Heart left ventricle (tissue), 16 donors: ENCODE measurements at places on chromosomes 11 and 22. TPM values are rescaled to one million over a fixed set of nuclear protein-coding genes. Genes with fewer than 3 reads are reported as not detected.

DNA sequence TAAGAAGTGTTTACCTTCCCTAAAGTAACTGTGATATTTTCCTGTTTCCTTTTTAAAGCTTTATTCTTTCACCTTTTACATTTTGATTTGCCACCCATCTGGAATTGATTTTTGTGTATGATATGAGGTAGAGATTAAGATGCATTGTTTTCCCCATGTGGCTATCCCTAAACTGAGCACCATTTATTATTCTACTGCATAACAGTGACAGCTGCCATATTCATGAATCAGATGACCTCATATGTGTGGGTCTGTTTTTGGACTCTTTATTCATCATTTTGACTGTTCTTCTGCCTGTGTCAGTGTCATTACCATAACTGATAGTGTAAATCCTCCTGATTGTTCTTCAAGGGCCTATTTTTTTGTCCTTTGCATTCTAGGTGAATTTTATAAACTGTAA is 50.8 kb downstream of the HIPK3 start:
- no peaks in the 10 kb centered on the region for H3K27me3 ChIP-seq
- H3K4me3 ChIP-seq, result no peak overlapping the region
- no peak for DNase-seq
- H3K27ac ChIP-seq, result no peak overlapping the region

- peaks cover 11% of the 10 kb centered on the region for H3K4me1 ChIP-seq
- H3K36me3 ChIP-seq, result no peaks in the 10 kb centered on the region
- H3K4me3 ChIP-seq, result peak overlapping the region; percentile 51
- no peak overlapping the region for H3K27ac ChIP-seq
These were observed 19.3 kb upstream of the BDNF start for GRCh38 chr11:27719546-27719925.

DNA sequence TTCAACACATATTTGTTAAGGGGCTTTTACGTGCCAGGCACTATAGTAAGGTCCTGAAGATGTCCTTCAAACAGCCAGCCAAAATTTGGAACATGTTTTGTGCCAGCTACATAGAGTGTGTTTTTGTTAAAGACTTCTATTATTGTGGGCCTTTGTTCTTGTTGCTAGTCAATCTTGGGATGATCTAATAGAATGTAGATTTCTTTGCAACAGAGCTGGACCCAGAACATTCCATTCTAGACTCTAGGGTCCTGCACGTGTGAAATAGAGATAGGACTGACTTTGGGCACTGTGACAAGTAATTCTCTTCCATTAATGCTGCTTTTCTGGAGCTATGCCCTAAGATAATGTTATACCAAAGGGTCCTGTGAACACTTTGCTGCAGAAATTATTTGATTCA is 16.9 kb upstream of the IPO7 start:
- no peaks in the 10 kb centered on the region for H3K36me3 ChIP-seq
- peaks cover 14% of the 10 kb centered on the region for H3K4me1 ChIP-seq
- H3K27me3 ChIP-seq, result no peaks in the 10 kb centered on the region
- H3K27ac ChIP-seq, result no peak overlapping the region

The HOATZ gene
- not detected for total RNA-seq

- H3K27me3 ChIP-seq, result no peaks in the 10 kb centered on the region
- H3K4me1 ChIP-seq, result no peaks in the 10 kb centered on the region
- no peak for DNase-seq
- H3K36me3 ChIP-seq, result no peaks in the 10 kb centered on the region
- no peak overlapping the region for H3K27ac ChIP-seq
These were observed 226.7 kb downstream of the BRD1 start for GRCh38 chr22:49600891-49601431.

DNA sequence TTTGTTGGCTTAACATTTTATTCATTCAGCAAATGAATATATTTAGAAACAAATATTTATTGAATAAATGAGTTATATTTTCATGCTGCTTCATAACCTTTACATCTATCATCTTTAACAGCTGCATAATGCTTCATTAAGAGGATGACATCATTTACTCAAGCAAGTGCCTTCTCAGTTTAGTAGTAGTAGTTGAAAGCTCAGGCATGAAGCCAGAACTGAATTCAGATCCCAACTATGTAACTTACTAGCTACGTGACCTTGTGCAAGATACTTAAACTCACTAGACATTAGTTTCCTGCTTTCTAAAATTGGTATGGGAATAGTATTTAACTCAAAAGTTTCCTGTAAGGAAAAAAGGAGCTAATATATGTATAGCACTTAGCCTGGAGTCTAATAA is 90.3 kb downstream of the TMPRSS5 start:
- no peaks in the 10 kb centered on the region for H3K27me3 ChIP-seq
- no peaks in the 10 kb centered on the region for H3K4me1 ChIP-seq
- H3K4me3 ChIP-seq, result no peak overlapping the region

DNA sequence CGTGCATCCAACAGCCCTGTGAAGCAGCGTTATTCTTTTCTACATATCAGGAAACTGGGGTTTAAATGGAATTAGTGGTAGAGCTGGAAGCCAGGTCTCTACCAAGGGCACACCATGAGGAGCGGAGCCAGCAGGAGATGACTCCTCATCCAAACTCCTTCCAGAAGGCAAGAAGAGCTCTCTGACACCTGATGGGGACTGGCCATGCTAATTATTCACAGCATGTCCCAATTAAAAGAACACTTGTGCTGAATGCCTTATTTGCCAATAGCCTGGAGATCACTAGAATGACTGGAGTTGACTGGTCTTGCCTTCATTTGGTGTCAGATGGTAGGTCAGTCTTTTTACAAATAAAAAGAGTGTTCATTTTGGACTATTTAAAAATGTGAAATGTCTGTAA is 32.9 kb upstream of the SLN start:
- no peaks in the 10 kb centered on the region for H3K4me1 ChIP-seq
- H3K27me3 ChIP-seq, result no peaks in the 10 kb centered on the region
- no peak for DNase-seq
- no peak overlapping the region for H3K4me3 ChIP-seq
- H3K36me3 ChIP-seq, result no peaks in the 10 kb centered on the region

The ACTN3 gene
- total RNA-seq, result not detected

DNA sequence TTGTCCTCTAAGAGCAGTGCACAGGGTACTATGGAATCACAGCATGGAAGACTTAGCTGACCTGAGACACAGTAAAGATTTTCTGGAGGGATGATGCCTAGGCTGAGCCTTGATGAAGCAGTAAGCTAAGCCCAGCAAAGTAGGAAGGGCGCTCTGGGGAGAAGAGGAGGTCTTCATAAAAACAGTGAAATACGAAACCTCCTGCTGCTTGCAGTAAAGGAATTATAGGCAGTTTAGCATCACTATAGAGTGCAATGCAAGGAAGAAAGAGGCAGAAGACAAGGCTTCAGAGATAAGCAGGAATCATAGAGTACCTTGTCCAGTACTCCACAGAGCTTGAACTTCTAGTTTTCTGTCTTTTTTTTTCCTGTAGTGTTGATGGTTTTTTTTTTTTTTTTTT is 555.7 kb upstream of the CADM1 start:
- H3K4me1 ChIP-seq, result peaks cover 12% of the 10 kb centered on the region
- peaks cover 10% of the 10 kb centered on the region for H3K27me3 ChIP-seq
- no peak for DNase-seq
- H3K4me3 ChIP-seq, result no peak overlapping the region

The TEX12 gene
- total RNA-seq, result not detected

- H3K27me3 ChIP-seq, result no peaks in the 10 kb centered on the region
- peak overlapping the region; percentile 54 for H3K27ac ChIP-seq
- H3K4me3 ChIP-seq, result no peak overlapping the region
These were observed 4.9 kb upstream of the TTLL1 start for GRCh38 chr22:43094085-43094484.

The PHOX2A gene
- total RNA-seq, result not detected

The FXYD6 gene
- total RNA-seq, result 24.6 TPM

DNA sequence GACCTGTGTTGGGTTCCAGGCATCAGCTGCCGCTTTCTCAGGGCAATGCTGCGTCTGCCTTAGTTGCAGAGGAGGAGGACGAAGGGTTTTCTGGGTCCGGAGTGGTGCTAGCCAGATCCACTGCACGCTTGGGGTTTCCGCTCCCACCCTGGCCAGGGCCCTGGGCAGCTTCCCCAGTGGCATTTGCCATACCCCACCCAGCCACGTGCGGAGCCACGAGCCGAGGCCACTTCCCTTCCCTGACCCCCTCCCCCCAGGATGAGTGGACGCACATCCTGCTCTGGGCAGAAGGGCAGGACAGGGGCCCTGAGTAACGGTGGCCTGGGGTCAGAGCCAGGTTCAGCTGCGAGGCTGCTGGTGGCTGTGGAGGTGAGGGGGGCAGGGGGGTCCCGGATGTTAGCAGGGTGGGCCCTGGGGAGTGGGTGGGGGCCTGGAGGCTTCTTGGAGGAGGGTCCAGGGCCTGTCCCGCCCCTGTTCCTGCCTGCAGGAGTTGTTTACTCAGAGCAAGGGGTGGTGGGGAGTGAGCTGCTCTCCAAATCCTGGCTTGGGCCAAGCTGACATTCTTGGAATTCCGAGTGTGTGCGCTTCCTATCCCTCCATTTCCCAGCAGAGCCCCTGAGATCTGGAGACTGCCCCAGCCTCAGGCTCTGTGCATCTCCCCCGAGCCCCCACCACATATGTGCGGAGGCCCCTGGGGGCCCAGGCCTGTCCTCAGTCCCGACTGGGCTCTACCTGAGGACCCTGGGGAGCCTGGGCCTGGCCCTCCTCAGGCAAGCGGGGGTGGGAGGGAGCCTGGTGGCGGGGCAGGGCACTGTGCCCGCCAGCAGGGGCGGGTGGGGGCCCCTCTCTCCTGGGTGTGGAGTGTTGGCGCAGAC is 1.4 kb downstream of the TSPAN4 start:
- peak overlapping the region; percentile 98 for H3K27ac ChIP-seq
- DNase-seq, result peak; percentile 93
- H3K27me3 ChIP-seq, result peaks cover 10% of the 10 kb centered on the region
- peaks cover 60% of the 10 kb centered on the region for H3K4me1 ChIP-seq
- H3K4me3 ChIP-seq, result peak overlapping the region; percentile 99

The PIK3IP1 gene
- total RNA-seq, result 40.7 TPM

DNA sequence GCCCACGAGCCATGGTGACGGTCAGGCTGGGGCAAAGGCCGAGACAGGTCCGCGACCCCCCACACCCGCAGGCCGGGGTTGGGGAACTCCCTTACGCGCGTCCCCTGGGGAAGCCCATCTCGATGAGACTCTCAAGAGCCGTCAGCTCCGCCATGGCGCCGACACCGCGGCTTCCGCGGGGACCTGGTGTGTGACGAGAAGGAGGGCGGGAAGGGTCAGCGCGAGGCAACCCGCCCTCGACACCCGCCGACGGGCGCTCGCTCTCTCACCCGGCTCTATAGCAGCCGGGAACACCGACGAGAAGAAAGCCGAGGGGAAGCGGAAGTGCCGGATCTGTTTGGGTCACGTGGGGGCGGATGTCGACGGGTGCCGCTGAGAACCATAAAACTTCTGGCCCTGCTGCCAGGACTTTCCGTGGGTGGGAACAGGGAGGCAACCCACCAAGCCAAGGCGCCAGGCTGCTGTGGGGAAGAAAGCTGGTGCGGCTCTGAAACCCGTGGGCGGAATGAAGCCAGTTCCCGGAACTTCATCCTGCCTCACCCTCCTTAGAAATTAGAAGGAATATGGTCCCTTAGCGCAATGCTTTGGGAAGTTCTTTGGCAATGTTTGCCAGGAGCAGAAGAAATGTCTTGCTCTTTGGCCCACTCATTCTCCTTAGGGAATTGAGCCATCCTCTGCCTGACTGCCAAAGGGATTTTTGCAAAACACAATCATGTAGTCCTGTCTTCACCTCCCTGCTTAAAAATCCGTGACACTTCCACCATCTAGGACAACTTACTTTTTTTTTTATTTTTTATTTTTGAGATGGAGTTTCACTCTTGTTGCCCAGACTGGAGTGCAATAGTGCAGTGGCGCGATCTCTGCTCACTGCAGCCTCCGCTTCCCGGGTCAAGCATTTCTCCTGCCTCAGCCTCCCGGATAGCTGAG is at the start of gene UBXN1:
UBXN1 (minus strand) TSS at position 304 of the 927 bp plus-strand sequence; CDS start at position 154, 150 bp downstream.
- peak within 1 kb of the TSS; percentile 61 for H3K4me3 ChIP-seq
- peak; percentile 94 for DNase-seq
- peaks cover 38% of the 10 kb centered on the region for H3K36me3 ChIP-seq
- H3K27ac ChIP-seq, result peak within 1 kb of the TSS; percentile 89
- H3K27me3 ChIP-seq, result no peaks in the 10 kb centered on the region
- peaks cover 32% of the 10 kb centered on the region for H3K4me1 ChIP-seq

DNA sequence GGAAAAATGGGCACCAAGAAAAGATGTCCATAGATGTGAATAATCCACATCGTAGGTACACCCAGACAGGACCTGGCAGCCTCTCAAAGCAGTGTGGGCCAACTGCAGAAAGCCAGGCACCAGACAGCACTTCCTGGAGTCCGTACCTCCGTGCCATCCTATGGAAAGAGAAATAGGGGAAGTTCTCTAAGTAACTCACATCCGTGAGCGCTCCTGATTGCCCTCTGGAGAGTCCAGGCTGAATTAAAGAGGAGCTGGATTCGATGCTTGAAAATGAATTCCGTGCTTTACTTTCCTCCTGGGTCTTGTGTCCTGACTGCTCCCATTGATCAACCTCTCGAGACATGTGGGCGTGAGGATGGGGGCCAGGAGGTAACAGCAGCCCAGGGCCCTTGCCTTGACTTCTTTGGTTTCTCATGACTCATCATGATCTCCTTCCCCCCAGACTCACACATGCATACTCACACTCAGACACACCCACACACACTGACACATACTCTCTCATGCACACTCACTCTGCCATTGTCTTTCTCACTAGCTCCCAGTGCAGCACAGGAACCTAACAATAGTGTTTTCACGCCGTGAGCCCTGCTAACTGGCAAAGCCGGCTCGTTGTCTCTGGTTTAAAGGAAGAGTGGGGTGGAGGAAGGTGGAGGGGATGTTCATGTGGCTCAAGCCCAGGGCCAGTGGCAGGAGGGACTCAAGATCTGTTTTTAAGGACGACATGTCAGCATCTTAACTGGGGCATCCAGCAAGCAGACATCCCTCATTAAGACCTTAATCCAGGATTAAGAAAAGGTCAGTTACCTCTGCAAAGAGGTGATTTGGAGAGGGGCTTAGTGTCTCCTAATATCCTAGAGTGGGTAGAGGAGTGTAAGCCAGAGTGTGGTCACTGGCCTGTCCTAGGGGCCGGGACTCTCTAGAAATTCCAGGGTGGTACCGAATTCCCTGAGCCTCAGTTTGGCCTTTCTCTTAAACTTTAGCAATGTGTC is 104.2 kb downstream of the SCN3B start:
- peaks cover 8% of the 10 kb centered on the region for H3K4me1 ChIP-seq
- H3K36me3 ChIP-seq, result no peaks in the 10 kb centered on the region
- no peak overlapping the region for H3K27ac ChIP-seq
- no peak overlapping the region for H3K4me3 ChIP-seq
- no peaks in the 10 kb centered on the region for H3K27me3 ChIP-seq
- DNase-seq, result no peak

The APOA1 gene
- 61.4 TPM for total RNA-seq
